NCI-H2171 (cell line): ENCODE measurements at places on chromosomes 7 and 10.

DNA sequence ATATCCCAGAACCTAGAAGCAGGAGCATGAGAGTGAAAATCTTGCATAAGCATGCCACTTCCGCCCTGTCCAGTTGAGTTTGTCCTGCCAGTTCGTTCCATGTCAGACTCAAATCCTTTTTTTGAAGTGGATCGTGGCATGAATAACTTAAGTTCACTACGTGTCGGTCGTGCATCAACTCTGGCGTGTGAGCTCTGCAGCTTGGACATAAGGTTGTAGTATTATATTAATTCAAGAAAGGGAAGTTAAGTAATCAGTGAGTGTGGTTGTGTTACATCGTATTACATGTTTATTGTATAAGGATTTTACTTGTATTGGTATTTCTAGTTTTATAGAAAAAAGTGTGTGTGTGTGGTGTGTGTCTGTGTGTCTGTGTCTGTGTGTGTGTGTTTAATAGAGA is 23.0 kb downstream of the CDC123 start:
- no peak for DNase-seq

DNA sequence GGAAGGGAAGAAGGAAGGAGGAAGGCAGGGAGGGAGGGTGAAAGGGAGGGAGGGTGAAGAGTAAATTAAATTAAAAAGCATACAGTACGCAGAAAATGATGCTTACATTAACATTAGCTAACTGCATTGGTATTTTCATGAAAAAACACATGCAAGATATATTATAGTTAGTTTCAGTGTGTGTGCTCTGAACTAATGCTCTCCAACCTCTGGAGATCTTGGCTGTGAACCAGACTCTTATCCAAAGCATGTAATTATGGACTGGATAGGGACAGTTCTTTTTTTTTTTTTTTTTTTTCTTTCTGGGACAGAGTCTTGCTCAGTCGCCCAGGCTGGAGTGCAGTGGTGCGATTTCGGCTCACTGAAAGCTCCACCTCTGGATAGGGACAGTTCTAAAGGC is 357.0 kb downstream of the FRMD4A start:
- no peak for DNase-seq

- no peak for DNase-seq
These were observed 45.8 kb upstream of the MNX1 start for GRCh38 chr7:157056246-157056645.

DNA sequence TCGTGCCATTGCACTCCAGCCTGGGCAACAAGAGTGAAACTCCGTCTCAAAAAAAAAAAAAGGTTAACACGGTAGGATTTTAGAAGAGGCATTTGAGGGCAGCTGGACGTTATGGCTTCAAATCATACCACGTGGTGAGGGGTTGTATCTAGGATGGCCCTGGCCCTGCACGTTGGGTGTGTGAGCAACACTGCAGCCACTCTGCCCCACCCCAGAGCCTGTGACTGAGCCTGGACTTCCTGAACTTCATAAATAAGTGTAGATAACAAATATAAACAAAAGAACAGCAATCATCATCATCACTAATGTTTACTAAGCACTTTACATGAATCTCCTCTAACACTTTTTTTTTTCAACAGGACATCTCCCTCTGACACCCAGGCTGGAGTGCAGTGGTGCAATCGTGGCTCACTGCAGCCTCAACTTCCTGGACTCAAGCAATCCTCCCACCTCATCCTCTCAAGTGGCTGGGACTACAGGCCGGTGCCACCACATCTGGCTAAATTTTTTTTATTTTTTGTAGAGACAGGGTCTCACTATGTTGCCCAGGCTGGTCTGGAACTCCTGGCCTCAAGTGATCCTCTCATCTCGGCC is 169.5 kb upstream of the FRMD4A start:
- DNase-seq: no peak

GRCh38 chr10:28970231-28970630 is 292.9 kb downstream of the BAMBI start:
- DNase-seq: no peak

DNA sequence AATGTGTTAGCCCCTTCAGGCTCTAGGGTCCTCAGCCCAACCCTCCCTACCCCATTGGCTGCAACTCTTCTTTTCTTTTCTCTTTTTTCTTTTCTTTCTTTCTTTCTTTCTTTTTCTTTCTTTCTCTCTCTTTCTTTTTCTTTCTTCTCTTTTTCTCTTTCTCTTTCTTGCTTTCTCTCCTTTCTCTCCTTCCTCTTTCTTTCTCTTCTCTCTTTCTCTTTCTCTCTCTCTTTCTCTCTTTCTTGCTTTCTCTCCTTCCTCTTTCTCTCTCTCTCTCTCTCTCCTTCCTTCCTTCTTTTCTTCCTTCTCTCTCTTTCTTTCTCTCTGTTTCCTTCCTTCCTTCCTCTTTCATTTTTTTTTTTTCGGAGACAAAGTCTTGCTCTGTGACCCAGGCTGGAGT is 458.9 kb downstream of the TYW1 start:
- no peak for DNase-seq

- DNase-seq: no peak
These were observed 1.5 kb downstream of the BZW2 start for GRCh38 chr7:16647435-16647960.

GRCh38 chr10:24444337-24444736 is 235.4 kb downstream of the KIAA1217 start:
- DNase-seq: no peak

DNA sequence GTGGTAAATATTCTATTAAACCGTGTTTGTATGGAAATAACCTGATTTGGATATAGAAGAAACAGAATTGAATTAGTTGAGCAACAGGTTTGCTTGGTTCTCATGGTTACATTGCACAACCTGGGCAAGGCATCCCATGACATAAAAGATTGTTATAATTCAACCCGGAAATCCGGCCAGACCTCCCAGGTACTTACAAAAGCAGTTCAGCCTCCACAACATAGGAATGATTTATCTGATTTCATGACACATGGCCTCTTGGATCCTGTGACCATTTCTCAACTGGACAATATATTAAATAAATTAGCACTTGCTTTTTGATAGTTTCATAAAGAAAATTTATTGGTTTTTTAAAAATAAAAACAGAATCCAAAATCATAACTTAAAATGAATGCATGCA is 55.1 kb upstream of the PTPN12 start:
- DNase-seq: no peak

DNA sequence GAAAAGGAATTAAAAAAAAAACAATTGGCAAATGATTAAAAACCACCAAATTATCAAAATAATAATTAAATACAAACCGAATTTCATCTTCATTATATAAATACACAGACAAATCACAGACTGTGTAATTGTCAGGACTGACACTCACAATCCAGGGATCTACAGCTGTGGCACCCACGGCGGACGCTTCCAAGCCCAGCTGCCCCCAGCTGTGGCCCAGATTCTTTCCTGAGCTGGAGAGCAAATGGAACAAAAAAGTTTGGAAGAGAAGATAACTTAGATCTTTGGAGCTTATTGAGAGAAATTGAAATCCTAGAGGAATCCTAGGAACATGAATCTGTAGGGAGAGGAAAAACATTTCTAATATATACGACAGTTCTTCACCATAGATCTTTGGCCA is 316.1 kb downstream of the OTUD1 start:
- DNase-seq: no peak

GRCh38 chr7:41189866-41190265 is 513.0 kb downstream of the INHBA start:
- DNase-seq: no peak

DNA sequence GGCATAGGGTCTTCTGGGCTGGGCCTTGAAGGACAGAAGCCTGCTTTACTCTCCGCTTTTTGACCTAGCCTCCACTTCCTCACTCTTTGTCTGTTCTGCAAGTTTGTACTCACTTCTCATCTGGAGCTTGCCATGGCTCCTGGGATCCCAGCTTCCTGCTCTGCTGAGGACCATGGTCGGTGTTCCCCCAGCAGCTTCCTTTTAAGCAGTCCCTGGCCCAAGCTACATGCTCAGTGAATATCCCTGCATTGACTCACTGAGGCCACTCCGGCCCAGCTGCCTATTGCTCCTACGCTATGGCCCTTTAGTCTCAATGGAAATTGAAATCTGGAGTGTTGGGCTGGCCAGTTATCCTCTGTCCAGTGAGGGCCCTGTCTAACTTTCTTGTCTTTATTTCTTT is 427.7 kb downstream of the RPS24 start:
- no peak for DNase-seq

DNA sequence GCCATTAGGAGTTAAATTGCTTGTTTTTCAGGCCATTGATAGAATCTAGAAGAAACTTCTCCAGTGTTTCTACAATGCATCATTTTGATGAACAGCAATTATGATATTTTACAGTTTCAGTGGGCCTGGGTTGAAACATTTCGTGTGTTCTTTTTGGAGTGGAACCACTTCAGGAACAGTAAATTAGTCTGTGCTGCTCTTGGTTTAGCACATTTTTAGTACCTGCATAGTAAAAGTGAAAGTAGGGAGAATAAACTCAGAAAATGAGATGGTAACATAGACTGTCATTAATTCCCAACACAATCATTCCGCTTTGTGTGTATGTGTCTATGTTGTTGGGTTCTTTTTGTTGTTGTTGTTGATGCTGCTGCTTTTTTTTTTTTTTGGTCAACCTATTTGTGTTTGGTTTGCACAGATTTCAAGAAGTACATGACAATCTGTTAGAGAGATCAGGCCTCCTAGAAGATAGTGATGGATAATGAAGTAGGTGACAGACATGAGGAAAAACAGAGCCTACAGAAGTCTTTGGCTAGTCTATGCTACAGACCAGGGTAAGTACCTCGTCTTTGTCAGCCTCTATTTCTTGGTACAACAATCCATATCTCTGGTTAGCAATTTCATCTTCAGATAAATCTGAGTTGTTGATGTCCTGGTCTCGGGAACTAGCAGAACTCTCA is 154.0 kb upstream of the TARP start:
- no peak for DNase-seq

- no peak for DNase-seq
These were observed 43.2 kb upstream of the NXPH1 start for GRCh38 chr7:8390262-8390626.

- DNase-seq: no peak
These were observed 461.0 kb downstream of the IPMK start for GRCh38 chr10:57806675-57807074.

DNA sequence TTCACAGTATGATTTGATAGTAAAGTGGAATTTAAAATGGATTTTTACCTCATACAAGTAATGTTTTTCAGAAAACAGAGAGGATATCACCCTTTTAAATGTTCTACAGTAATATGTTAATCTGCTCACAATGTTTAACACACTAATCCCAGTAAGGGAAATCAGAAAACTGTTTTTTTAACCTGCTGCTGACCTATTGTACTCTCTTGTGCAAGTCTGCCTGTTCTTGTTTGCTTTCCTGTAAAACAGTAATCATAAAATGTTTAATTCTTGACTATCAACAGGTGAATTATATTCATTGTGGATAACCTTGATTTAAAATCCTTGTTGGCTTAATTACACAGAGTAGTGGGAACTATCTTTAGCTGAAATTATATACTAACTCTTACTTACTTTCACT is 126.4 kb downstream of the GNAT3 start:
- DNase-seq: no peak

GRCh38 chr10:122514045-122514840 is 46.3 kb upstream of the DMBT1 start:
- no peak for DNase-seq

DNA sequence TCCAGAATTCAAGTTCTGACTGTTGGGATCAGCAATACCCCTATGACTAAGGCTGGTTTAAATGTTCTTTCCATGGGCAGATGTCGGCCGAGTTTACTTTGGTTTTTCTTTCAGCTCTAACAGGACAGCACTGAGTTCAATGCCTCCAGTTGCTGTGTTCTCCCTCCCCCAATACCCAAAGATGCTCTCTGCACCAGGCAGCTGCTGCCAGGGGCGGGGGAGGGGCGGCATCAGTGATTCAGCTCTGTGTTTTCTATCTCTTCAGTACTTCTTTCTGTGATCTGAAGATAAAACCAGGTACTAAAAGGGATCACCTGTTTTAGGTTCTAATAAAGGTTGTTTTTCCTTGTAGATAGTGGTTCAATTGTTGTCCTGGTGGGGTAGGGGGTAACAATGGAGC is 576.7 kb upstream of the POT1 start:
- DNase-seq: no peak

DNA sequence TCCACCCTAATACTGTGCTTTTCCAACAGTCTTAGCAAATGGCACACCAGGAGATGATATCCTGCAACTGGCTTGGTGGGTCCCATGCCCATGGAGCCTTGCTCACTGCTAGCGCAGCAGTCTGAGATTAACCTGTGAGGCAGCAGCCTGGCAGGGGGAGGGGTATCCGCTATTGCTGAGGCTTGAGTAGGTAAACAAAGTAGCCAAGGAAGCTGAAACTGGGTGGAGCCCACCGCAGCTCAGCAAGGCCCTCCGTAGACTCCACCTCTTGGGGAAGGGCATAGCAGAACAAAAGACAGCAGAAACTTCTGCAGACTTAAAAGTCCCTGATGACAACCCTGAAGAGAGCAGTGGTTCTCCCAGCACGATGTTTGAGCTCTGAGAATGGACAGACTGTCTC is 399.0 kb downstream of the CCSER2 start:
- no peak for DNase-seq

- DNase-seq: no peak
These were observed 884.9 kb upstream of the ZNF722 start for GRCh38 chr7:63113713-63114285.

GRCh38 chr7:27169658-27170425 is 4.3 kb downstream of the HOXA10 start:
- DNase-seq: peak; percentile 10

- DNase-seq: peak; percentile 12
These were observed 204.6 kb downstream of the ARHGAP21 start for GRCh38 chr10:24518981-24519597.
